ACHN (cell line): ENCODE measurements at places on chromosomes 2 and 18.

GRCh38 chr18:44988821-44989587 lies 308.3 kb downstream of the SETBP1 start:
- no peak for DNase-seq

- DNase-seq = no peak
These were observed 79.7 kb downstream of the MDH1 start for GRCh38 chr2:63668466-63668865.

DNA sequence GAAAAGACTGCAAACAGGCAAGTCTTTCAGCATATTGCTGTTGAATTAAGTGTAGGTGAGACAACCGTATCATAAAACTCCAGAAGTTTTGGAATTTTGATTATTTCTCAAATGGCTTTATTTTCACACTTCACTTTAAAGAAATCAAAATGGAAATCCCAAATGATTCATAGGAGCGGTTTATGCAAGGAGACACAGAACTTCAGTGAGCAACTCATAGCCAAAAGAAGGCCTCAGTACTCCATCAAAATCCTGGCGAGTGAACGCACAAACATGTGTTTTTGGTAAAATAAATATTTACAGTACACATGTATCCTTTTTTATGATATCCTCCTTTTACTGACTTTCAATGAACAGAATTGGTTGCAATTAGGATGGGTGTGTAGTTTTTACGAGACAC lies 140.4 kb upstream of the APCDD1 start:
- DNase-seq = no peak

DNA sequence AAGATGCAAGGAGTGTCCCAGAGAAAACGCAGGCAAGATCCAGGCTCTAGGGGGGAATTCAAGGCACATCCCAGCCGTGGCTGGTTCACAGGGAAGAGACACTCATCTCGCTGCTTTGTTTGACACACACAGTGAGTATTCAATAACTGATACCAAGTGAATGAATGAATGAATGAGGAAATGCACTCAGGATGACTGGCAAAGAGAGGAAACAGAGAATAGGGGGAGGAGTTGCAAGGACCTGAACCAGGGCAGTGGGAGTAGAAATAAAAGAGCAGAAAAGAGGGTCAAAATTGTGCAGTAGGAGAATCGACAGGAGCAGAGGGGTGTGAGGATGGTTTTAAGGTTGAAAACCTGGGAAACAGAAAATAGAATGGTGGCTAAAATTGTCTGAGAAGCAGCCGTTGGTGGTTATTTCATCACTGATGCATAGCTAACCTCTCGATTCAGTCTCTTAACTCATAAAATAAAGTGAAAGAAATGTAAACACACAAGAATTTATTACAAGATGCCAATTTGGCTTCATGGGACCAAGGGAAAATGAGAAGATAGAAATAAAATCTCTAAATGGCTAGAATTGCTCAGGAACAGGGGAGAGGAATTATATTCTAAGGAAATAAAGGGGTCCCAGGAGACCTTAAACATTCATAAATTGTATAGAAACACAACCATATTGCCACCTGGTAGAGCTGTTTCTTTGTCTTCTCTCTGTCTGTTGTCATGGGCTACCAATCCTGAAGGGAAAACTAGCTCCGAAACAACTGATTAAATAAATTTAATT lies 63.9 kb upstream of the PHLPP1 start:
- no peak for DNase-seq

DNA sequence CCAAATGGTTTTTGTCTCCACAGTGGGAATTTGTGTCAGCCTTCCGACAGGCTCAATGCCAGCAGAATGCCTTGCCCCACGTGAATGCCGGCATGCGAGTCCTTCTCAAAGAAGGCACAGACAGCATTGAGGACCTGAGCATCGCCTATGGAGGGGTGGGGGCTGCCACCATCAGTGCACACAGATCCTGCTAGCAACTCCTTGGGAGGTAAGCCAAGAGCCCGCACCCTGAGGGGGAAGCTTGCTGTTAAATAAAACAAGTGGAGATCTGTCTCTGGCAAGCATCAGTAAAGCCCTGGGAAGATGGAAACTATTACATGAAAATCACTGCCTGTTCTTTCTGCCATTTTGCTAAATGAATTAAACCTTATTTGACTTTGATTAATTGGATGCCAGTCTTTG lies 67.5 kb upstream of the BZW1 start:
- DNase-seq = no peak

DNA sequence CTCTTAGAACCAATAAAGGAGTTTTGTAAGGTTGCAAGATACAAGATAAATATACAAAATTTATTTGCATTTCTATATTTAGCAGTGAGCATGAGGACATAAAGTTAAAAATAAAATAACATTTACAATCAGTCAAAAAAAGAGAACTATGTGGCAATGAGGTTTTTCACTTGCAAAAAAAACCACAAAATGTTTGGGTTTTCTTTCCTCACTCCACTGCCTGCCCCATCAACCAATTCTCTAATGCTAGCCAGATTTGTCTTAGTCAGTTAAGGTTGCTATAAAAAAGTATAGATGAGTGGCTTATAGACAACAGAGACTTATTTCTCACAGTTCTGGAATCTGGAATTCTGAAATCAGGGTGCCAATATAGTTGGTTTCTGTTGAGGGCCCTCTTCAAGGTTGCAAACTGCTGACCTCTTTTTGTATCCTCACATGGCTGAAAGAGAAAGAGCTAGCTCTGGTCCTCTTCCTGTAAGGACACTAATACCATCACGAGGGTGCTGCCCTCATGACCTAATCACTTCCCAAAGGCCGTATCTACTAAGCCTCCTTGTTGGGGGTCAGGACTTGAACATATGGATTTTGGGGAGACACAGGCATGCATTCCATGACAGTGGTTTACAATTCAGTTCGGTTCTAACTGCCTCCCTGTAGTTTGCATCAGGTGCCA lies 566.2 kb downstream of the GALR1 start:
- DNase-seq = no peak

DNA sequence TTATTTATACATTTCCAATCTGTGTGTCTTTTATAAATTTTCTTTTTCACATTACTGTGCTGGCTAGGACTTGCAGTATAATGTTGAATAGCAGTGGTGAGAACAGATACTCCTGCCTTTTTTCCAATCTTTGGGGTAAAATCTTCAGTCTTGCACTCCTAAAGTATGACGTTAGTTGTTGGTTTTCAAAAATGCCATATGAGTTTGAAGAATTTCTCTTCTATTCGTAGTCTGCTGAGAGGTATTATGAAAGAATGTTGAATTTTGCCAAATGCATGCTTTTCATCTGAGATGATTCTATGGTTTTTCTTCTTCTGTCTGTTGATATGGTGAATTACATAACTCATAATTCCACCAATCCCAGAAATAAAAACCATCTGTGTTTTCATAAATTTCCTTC lies 335.3 kb upstream of the CHST9 start:
- DNase-seq = no peak

DNA sequence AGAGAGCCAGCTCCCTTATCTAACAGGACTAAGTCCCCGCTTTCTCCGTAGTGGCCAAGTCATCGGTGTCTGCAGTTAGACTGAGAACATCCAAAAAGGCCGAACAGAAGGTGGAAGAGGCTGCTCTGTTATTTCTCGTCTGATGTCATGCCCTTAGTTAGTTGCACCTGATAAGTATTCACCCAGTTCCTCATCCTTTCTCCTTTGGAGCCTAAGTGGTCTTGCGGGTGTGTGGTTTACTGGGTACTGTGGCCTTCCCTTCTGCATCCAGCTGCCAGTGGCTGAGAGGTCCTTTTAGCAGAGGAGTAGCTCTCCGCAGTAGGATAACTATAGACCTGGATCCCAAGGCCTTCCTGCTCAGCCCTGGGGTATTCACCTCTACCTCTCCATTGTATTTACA lies 211.6 kb downstream of the BCL2 start:
- DNase-seq = no peak

DNA sequence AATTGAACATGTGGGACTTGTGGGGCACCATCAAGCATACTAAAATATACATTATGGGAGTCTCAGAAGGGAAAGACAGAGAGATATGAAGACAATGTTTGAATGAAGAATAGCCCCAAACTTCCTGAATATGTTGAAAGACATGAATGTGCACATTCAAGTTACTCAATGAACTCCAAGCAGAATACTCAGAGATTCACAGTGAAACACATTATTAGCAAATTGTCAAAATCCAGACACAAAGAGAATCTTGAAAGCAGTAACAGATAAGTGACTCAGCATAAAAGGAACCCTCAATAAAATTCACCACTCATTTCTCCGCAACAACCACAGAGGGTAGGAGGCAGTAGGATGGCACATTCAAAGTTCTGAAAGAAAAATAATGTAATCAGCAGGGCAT lies 8.8 kb downstream of the C2orf92 start:
- DNase-seq = no peak

DNA sequence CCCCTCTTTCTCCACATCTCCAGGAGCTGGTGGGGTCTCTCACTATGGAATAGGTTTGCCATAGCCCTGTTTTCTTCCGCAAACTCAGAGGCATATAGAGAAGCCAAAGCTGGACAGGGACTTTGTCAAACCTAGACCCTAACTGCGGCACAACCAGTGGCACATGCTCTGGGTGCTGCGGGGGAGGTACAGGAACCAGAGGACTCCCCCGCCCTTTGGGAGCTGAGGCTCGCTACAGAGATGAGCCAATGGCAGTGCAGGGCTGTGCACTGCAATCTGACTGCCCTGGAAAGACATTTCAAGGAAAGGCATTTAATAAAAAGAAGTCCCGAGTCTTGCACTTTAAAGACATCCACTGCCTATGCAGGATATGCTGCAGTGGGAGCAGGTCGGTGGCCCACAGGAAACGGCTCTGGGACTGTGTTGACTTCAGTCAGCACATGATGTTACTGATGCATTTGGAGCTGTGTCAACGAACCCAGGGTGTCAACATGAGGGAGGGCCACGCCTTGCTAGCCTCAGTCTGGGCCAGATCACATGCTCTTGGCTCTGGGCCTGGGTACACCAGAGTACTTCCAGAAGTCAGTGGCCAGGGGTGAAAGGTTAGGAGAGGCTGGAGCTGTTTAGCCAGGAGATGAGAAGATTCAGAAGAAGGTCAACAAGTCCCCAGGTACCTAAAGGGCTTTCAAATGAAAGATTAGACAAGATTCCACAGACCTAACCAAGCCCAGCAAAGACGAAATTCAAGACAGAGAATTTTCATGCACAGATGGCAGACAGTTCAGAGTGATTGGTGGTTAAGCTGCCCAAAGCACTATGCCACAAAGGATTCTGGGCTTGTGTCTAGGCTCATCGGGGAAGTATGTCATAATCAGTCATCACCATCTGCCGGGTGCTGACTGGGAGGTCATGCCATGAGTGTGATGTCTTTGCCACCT lies 8.2 kb downstream of the SLC35F6 start:
- DNase-seq = peak; percentile 42

DNA sequence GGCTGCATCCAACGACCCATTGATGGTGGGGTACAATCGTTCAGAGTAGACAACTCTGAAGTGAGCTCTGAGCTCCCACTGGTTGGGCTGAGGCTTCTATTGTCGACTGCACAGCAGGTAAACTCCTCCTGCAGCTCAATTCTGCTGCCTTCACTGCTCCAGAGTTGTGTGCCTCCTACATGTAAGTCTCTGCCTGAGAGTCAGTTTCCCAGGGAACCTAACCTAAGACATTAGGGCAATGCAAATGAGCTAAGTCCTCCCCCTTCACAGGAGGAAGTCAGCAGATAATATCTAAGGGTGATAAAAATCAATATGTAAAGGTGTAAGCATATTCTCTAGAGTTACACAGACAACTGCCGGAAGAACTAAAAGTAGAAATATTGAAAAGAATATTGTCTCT lies 22.5 kb upstream of the ACYP2 start:
- DNase-seq = no peak

DNA sequence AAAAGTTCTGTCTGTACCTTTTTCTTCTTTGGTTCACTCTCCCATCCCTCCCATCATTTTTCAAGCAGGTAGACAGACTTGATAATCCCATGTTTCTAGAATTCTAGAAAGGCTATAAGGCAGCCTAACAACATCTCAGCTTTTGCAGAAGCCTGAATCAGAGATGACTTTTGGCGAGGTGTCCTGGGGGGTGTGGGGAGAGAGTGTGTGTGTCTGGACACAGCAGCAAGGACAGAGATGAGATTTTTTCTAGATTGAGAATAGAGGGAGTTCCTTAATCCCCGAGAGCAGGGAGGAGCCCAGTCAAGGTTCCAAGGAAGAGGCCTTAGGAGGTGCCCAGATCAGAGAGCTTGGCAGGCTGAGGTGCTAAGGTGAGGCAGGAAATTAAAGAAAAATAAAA lies 22.0 kb upstream of the LAPTM4A start:
- no peak for DNase-seq

DNA sequence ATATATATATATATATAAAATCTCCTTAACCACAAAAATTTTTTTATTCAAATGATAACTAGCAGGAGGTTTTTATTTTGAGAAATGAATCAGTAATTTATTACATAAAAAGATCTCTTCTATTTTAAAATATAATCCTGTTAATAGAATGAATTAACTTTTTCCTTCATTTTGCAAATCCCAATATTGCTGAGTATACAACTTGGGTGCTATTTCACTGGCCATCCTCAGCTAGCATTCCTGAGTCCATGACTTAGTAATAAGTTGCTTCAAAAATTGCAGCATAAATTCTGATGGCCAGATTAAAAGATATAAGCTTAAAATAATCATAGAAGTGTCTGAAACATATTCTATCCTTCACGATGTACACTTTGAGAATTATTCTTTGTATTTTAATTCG lies 155.6 kb downstream of the FSIP2 start:
- DNase-seq = no peak

DNA sequence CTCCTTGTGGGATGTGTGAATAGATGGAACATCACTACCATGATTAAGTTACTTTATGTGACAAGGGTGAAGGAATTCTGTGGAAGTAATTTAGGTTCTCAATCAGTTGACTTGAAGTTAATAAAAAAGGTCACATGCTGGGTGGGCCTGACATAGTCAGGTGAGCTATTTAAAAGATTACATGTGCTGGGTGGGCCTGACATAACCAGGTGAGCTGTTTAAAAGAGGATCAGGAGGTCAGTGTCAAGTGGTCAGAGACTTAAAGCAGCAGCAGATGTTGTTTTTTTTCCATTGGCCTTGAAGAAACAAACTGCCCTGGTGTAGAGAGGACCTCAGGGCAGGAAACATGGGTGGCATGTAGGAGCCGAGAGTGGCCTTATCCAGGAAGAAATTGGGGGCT lies 3.3 kb downstream of the IL1R2 start:
- DNase-seq = no peak

DNA sequence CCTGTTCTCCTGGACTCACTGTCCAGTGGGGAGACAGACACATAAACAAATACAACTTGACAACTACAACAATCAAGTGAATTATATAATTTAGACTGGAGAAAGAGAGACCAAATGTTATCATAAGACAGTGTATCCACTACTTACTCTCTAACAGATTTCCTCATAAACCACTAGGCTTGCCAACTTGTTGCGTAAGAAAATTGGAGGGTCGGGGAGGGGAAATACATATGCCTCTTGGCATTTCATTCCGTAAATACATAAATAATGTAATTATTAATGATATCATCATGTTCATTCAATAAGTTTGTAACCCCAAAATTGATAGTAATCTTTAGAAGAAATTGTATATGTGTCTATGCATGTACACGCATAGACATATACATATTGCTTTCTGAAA lies 14.9 kb downstream of the RAB6D start:
- DNase-seq = no peak

- peak; percentile 62 for DNase-seq
These were observed 3.2 kb downstream of the CFLAR start for GRCh38 chr2:201118961-201119854.
